Neural progenitor cell (in vitro differentiated cells): ENCODE measurements at places on chromosomes 16 and 17. TPM values are rescaled to one million over a fixed set of nuclear protein-coding genes. Genes with fewer than 3 reads are reported as not detected.

Gene NPIPB13
- total RNA-seq: 1.9 and 4.0 TPM in 2 replicates

Gene ABCC1
- 17.5 and 26.7 TPM in 2 replicates for total RNA-seq

Gene KRTAP9-2
- not detected in 2 replicates for total RNA-seq

Gene PTX4
- not detected in 2 replicates for total RNA-seq

Gene APOBR
- total RNA-seq: 0.15 TPM in 1 of 2 replicates, not detected in the other

Gene CSH2
- total RNA-seq: not detected in 2 replicates

Gene CACNG1
- total RNA-seq: not detected in 2 replicates

Gene CCL3
- total RNA-seq: not detected in 2 replicates

Gene MYLK3
- 0.28 and 1.6 TPM in 2 replicates for total RNA-seq

Gene MARF1
- total RNA-seq: 11.9 and 13.4 TPM in 2 replicates

Gene SMTNL2
- 3.0 and 5.2 TPM in 2 replicates for total RNA-seq

Gene NFAT5
- 11.8 and 14.3 TPM in 2 replicates for total RNA-seq

Gene TMEM114
- total RNA-seq: 1.3 TPM in 1 of 2 replicates, not detected in the other

Gene RNF166
- total RNA-seq: 11.1 and 30.1 TPM in 2 replicates

Gene CACNG3
- not detected in 2 replicates for total RNA-seq

Gene G6PC1
- total RNA-seq: not detected in 2 replicates

Gene KCNH6
- 0.03 TPM in 1 of 2 replicates, not detected in the other for total RNA-seq

Gene FNDC8
- total RNA-seq: 0.25 TPM in 1 of 2 replicates, not detected in the other

Gene ADAT1
- total RNA-seq: 76.6 and 86.4 TPM in 2 replicates

Gene COQ9
- 20.2 and 20.3 TPM in 2 replicates for total RNA-seq

Gene KRTAP4-5
- not detected in 2 replicates for total RNA-seq

Gene LCAT
- 1.5 and 4.9 TPM in 2 replicates for total RNA-seq

Gene C16orf89
- total RNA-seq: 0.37 and 1.0 TPM in 2 replicates

Gene HNF1B
- 0.15 TPM in 1 of 2 replicates, not detected in the other for total RNA-seq

Gene NKD1
- total RNA-seq: 3.3 and 5.3 TPM in 2 replicates

Gene CCDC144A
- total RNA-seq: 5.4 and 8.2 TPM in 2 replicates

Gene MARVELD3
- total RNA-seq: 2.0 and 2.2 TPM in 2 replicates

Gene UBTF
- 23.7 and 32.9 TPM in 2 replicates for total RNA-seq

Gene ABCA9
- total RNA-seq: 0.03 and 0.13 TPM in 2 replicates
